Stimulated activated CD8-positive, alpha-beta memory T cell treated with anti-CD3 and anti-CD28 coated beads, Interleukin-4, amount 100 ng/mL, for 48 hours (primary cell): ENCODE measurements at places on chromosomes 3 and 15.

DNA sequence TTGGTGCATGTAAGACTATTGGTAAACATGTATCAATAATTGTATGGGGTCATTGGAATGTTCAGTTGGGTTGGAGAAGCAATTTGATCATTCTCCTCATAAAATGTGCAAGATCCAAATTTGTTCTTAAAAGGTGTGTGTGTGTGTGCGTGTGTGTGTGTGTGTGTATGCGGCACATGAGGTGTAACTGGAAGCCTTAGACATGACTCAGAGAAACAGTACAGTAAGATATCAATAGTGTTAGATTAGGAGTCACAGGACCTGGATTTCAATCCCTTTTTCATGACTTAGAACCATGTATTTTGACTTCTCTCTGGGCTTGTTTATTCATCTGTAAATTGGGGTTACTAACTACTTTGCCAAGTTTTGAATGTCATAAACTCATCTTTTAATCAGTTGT lies 38.3 kb downstream of the RSRC1 start:
- DNase-seq, result no peak

DNA sequence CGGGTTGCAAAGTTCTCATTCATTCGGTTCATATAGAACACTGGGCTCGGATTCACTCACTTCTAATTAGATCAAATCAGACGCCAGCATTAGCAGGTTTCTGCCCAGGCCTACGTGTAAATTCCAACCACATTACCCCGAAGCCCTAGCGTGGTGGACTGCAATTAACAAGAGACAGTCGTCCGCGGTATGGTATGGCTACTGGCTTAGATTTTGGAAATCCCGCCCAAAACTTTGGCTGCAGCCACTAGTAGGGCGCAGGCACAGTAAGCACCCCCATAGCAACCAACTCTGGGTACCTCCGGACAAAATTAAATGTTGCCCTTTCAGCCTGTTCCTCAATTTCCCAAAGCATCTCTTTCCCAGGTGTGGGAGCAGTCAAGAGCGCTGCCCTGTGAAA lies 771 bp downstream of the RARRES1 start:
- DNase-seq, result no peak

DNA sequence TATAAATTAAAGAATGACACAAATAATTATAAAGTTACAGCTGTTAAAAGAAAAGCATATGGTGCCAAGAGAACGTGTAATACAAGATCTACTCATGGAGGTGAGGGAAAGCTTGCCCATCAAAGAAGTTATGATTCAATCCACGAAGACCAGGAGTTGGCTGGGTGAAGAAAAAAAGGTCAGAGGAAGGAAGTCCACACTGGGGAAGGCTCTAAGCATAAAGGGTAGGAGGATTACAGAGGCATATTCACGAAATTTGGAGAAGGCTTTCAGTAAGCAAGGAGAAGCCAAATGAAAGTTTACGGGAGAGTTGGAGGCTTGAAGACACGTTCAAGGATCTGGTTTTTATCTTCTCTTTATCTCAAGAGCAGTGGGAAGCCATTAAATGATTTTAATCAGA lies 1.8 kb upstream of the TGFBR2 start:
- DNase-seq, result no peak

DNA sequence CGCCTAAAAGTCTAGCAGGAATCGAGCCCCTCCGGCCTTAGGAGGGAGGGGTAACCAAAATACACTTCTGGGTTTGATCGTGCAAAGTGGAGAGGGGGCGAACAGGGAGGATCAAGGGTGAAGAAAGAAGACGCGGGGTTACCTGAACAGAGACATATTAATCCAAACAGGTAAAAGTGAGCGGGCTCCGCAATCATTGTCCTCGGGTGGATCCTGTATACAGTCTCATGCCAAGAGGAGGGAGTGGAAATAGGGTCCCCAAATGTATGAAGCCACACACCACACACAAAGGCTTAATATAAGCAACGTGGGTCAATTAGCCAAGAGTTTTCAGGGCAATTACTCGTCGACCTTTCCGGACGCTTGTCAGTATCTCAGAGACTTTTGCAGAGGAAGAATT lies 749.5 kb downstream of the ROBO1 start:
- no peak for DNase-seq

- no peak for DNase-seq
These were observed 1501.6 kb downstream of the OTOL1 start for GRCh38 chr3:162998205-162998604.
